NCI-H1694 treated with DMSO at 0.1 percent for 48 hours (cell line): ENCODE measurements at places on chromosomes 2 and 18.

- no peak for DNase-seq
Observed at GRCh38 chr2:235201756-235202155, 249.9 kb downstream of the SH3BP4 start.

DNA sequence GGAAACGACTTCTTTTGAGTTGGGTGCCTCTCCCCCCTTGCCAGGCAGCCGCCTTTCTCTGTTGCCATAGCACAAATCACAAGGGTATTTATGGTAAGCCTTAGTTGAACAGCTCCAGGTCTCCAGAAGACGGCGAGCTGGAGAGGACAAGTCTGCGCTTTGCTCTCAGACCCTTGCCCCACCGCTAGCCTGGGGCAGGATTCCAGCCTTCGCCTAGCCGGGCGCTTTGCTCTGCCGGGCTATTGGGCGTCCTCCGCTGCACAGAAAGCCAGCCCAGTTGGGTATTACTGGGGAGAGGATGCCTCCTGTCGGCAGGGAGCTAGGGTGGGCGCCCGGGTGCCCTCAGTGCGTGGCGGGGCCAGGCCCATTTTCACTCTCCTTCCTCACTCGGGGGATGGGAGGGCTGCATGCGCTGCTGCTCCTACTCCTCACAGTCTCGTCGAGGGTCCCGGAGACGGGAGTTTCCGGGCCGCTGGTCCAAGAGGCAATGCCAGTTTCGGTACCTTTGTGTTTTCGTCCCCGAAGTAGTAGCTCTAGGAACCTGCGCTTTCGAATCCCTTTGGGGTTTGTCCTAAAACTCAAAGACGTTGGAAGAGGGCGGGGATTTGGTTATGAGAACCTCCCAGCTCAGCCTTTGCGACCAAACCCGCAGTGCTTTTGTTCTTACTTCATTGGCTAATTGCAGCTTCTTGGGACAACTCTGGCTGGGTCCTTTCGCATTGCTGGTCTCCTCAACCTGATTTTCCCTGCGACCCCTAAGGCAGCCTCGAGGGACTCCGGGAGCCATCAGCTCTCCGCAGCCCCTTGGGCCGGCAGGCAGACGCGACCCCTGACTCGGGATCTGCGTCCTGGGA lies 3.6 kb upstream of the DLX2 start:
- DNase-seq, result peak; percentile 9

- DNase-seq, result no peak
Observed at GRCh38 chr18:45202061-45202460, 413.2 kb upstream of the SLC14A2 start.

GRCh38 chr2:201357221-201357620 lies at the start of gene FLACC1:
FLACC1 (minus strand) TSS chr2:201357345; CDS start chr2:201351404, 5,941 bp downstream.
- DNase-seq, result no peak

- DNase-seq, result peak; percentile 51
Observed at GRCh38 chr2:223093436-223094241, 41.6 kb downstream of the KCNE4 start.

DNA sequence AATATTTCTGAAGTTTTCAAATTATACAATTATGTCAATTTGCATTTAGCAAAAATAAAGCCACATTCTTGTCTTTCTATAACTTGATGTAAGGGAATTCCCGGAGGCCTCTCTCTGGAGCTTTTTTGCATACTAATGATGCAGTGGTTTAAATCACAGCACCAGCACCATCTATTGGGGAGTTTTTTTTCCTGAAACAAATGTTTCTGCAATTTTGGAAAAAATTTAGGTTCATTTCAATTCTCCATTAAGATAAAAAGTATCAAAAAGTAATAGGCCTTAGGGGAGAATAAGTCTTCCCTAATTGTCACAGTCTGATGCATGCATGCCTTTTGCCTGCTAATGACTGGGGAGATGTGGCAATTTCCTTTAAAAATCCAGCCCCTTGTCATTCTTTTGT lies 13.5 kb downstream of the CBLN2 start:
- DNase-seq, result no peak

- no peak for DNase-seq
Observed at GRCh38 chr2:15988733-15989132, 48.4 kb downstream of the MYCN start.

DNA sequence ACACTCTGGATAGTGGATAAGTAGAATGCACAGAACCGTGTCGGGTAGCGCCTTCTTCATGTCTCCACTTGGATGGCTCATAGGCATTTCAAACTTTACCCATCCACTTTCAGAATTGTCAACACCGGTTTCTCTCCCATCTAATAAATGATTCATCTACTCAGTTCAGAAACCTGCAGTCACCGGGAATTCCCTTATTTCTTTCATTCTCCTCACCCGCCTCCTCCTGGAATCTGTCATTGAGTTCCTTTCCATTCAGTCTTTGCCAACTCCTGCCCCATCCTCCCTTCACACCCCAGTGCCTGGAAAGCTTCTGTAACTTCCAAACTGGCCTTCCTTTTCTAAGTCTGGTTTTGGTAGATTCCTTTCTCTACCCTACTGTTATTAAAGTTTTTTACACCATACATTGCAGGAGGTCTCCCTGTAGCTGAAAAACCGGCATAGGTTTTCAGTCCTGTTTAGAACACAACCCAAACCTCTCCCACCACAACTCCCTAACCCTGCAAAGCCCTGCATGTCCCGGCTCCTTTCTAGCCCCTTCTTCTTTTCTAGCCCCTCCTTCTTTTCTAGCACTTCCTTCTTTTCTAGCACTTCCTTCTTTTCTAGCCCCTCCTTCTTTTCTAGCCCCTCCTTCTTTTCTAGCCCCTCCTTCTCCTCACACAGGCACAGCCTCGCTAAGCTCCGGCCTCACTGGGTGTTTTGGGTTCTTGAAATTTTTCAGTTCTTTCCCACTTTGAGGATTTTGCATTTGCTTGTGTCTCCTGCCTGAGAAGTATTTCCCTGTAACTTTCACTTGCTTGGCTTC lies 133.9 kb upstream of the KLHL14 start:
- DNase-seq, result no peak

GRCh38 chr18:28652654-28653053 lies 475.7 kb upstream of the CDH2 start:
- DNase-seq, result no peak

- no peak for DNase-seq
Observed at GRCh38 chr2:65605743-65606058, 173.3 kb upstream of the SPRED2 start.

- DNase-seq, result no peak
Observed at GRCh38 chr18:79934311-79935097, 16.9 kb downstream of the SLC66A2 start.

DNA sequence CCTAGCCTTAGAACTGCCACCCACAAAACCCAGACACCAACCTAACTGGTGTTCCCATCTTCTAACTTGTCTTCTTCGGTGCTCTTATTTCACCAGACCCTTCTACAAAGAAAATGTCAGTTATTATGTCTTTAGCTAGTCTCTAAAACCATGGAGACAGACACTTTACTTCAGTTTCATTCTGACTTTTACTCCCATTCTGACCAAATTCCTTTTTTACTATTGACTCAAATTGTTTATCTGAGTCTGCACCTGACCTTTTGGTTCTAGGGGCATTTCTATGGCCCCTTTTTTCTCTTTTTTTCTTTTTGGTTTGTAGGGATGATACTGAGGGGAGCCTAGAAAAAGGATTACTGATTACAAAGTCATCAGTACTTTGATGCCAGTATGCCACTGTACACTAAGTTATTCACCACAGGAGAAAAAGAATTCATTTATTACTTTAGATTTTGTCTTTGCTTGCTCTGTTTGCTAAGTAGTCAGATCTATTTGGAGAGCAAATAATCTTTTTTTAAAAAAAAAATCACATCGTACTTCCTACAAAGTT lies 6.8 kb upstream of the SLC1A4 start:
- no peak for DNase-seq

GRCh38 chr2:64880193-64880951 lies 108.8 kb upstream of the SLC1A4 start:
- DNase-seq, result no peak

GRCh38 chr18:25144820-25145219 lies 207.1 kb downstream of the ZNF521 start:
- no peak for DNase-seq

GRCh38 chr2:127612111-127612822 lies 33.7 kb upstream of the GPR17 start:
- DNase-seq, result no peak

- DNase-seq, result no peak
Observed at GRCh38 chr2:190791347-190791975, 89.2 kb upstream of the GLS start.

GRCh38 chr2:200796561-200796960 lies 15.1 kb upstream of the BZW1 start:
- no peak for DNase-seq

DNA sequence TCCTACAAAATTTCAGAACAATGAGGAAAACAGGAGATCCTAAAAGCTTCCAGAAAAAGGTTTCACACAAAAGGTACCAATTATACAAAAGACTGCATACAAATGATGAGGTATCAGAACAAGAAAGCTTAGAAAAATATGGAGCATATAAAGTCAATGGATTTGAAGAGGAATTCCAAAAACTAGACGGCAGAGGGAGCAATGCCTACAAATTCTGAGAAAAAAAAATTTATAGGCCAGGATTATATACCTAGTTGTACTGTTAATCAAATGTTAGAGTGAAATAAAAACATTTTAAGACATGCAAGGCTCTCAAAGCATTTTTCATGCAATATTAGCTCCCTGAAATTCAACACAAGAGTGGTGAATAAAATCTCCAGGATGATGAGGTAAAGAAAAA lies 106.2 kb downstream of the ZRANB3 start:
- DNase-seq, result no peak

DNA sequence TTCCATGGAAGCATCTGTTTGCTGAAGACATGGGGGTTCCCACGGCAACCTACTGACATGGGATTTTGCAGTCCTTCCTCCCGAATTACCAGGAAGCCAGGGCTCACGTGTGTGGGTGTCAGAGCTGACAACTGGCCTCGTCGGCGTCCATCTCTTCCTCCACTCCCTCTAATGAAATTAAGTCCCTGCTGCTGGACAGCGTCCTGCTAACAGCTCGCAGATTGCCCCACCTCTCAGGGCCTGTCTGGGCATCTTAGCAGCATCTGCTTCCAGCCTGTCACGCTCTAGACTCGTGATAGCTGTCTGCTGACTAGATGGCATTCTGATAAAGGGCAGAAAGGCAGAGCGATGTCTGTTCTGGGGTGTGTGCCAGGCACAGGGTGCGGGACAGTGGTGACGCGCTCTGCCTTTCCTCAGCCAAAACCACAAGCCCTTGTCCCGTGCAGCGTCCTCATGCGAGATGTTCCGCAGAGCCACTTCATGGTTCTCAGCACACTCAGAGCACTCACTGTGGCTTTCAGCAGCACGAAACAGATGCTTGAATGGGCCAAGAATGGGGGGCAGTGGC lies 161.1 kb downstream of the ARL4C start:
- peak; percentile 79 for DNase-seq

DNA sequence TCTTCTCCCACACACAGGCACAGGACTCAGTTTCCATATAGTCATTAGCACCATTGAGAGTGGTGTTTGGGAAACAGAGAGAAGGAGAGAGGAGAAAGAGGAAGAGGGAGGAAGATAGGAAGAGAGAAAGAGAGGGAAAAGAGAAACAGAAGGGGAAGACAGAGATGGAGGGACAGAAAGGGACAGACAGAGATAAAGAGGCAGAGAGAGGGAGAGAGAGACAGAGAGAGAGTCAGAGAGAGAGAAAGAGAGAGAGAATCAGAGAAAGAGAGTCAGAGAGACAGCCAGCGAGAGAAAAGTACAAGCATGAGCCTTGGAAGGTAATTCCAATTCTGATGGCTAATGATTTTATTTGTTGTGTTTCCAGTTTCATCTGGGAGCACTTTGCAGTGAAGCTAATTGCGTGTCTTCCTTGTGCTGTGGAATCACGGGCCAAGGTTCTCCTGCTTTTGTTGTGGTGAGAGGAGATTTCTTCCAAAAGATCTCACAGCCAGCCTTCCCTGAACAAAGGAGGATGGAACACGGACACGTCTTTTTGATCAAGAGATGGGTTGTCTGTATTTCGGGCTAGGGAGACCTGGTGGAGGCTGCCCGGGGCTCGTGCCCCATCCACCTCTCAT lies 153.6 kb upstream of the TWIST2 start:
- no peak for DNase-seq

GRCh38 chr2:241827394-241827793 lies 18.4 kb downstream of the NEU4 start:
- DNase-seq, result no peak

DNA sequence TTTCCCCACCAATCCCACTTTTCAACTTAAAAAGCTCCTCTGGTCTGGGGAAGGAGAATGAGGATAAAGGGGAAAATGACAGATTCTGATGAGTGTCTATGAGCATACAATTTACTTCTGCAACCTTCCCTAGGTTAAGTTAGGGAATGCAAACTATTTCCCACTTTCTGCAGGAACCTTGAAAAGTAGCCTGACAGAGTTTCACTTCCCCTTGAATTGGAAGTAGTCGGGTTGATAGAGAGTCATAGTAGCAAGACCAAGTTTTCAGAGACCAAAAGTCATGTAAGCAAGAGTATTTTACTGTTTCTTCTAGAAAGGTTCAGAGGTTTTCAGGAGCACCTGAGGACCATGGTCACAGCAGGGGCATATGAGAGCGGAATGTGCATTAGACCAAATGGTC lies 815.1 kb downstream of the CPS1 start:
- no peak for DNase-seq

- no peak for DNase-seq
Observed at GRCh38 chr18:65651192-65651591, 99.6 kb upstream of the CDH7 start.

- peak; percentile 52 for DNase-seq
Observed at GRCh38 chr2:163135256-163135655, 296.7 kb upstream of the KCNH7 start.

- DNase-seq, result no peak
Observed at GRCh38 chr2:24638568-24638967, 147.5 kb downstream of the NCOA1 start.

GRCh38 chr2:31580321-31581117 lies at the start of gene SRD5A2:
SRD5A2 (minus strand) TSS chr2:31580938; CDS start chr2:31580900, 38 bp downstream.
- DNase-seq, result no peak

DNA sequence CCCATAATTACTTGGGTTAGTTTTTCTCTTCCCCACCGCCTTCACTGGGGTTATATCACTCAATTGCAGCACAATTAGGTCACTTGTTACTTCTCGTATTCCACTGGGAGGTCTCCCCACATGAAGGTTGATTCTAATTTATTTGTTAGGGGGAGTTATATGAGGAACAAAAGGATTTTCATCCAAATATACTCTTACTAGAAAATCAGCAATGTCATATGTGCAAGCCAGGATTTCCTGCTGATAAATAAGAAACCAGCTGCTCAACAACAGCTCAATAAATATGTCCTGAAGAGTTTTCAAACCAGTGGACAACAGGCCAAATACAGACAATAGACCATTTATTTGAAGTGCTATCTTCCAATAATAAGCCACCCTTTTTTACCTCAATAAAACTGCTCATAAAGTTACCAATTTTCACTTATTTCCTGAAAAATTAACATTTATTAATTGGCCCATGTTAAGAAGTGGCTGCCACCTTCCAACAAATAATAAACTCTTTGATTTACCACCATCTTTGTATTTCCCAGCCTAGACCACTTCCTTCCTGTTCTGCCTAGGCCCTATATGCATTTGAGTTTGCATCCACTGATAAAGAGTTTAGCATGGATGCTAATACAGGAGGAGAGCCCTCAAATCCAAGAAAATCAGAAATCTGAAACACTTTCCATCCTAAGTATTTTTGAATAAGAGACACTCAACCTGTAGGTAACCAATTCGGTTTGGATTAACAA lies 184.4 kb upstream of the SLC39A10 start:
- no peak for DNase-seq
